ENCODE measurements at places on chromosomes 11 and 22.

GRCh38 chr11:28713850-28714249 lies 605.7 kb downstream of the METTL15 start:
- DNase-seq: no peak

- DNase-seq: no peak
Measured at GRCh38 chr22:25840167-25840566, 98.2 kb downstream of the MYO18B start.

DNA sequence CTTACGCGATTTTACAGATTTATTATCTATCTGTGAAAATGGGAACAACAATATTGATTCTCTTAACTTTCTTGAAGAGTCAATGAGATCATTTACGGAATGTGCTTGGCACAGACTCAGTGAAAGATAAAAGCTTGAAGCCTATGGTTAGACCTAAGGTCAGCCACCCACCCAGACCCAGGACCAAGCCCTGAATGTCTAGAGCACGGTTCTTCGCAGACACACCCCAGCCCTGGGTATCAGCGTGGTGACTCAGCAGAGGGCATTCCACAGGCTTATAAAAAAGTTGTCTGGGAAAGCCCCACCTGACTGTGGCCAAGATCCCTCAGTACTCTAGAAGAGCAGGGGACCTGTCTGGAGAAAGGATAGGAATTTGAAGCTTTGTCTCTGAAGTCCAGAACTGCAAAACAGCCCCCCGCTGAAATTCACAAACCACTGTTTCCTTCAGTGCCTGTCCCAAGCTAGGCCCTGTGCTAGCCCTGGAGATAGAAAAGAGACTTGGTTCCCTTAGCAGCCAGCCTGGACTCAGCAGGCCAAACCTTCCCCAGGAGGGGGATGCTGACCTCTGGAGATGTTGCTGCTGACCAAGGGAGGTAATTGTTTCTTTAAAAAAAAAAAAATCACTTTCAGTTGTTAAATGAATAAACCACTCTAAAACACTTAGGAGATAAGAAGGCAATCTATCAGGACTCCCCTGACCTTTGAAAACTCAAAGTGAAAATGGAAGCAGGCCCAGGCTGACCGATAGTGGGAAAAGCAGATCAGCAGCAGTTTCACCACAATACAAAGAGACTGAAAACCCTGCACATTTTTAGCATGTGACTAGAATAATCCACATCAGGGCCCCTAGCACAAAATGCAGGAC lies 114.0 kb downstream of the ABTB2 start:
- peak; percentile 71 for DNase-seq

DNA sequence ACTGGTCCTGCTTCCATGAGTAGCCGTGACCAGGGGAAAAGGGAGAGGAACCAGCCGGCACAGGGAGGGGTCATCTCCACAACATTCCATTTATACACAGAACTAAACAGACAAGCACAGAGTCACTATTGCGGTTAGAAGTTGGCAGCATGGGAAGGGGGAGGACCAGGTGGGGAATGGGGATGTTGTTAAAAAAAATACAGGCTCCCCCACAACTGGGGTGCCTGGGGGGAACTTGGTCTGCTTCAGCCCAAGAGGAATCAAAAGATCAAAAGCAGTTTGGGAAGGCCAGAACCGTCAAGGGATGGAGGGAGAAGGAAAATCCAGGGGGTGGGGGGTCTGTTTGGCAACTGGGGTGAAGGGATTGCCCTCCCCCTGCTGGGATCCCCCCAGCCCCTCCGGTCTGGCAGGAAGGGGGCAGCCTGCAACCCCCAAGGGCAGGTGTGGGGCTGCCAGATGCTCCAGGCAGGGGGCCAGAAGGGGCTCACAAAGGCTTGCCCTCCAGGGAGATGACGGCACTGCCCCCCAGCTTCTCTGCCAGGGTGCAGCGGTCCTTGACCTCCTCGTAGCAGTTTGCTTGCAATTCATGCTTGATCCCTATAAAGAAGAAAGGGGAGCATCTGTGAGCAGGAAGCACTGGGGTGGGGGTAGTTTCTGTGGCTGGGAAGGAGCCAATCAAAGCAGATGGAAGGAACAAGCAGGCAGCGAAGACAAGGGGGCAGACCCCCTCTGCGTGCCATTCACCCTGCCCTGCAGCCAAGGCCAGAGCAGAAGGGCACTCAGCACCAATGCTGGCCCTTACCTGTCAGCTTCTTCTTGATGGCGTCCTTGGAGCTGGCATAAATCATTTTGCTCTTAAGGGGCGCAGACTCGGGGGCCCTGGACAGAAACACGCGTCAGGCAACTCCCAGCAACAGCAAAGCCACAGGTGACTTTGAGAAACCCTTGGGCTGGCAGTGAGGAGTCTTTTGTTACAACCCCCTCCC lies 2.8 kb downstream of the CFL1 start:
- no peak for DNase-seq

GRCh38 chr11:7630002-7630401 lies 43.3 kb downstream of the CYB5R2 start:
- no peak for DNase-seq

GRCh38 chr11:86625981-86626380 lies 46.4 kb downstream of the ME3 start:
- no peak for DNase-seq

GRCh38 chr11:118214210-118214914 lies 10.4 kb downstream of the JAML start:
- DNase-seq: no peak

DNA sequence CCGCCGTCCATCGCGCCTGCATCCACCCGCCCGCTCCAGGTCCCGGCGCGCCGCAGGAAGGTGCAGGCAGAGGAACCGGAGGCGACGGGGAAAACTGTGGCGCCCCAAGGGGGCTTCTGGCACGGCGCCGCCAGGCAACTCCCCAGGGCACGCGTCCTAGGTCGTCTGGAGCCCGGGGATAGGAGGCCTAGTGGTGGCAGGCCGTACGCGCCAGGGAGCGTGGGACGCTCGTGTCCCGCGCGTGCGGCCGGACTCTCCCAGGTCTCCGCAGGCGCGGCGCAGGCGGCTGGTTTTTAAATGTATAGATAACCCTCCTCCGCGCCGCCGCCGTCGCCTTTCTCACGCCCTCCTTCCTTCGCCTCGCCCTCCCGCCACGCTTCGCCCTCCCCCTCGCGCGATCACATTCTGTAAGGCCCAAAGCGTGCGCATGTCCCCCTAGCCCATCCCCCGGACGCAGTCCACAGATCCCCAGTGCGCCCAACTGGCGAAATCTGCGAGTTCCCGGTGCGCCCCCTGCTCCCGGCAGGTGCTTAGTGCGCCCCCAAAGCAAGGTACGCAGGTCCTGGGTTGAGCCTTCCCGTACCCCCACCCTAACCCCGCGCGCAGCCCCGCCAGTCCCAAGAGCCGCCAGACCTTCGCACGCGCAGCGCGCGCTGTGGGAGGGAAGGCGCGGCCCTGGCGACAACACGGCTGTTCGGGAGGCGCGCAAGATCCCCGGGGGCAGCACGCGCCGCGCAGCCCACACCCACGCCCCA lies at the start of gene ASCL2:
TSS of gene ASCL2 (minus strand) at position 267 of the 755 bp plus-strand sequence. CDS start at position 11, 256 bp downstream.
- no peak for DNase-seq

GRCh38 chr11:125626288-125626950 lies 1.5 kb downstream of the CHEK1 start:
- DNase-seq: peak; percentile 82

- no peak for DNase-seq
Measured at GRCh38 chr11:84837402-84838069, 789.6 kb downstream of the DLG2 start.

DNA sequence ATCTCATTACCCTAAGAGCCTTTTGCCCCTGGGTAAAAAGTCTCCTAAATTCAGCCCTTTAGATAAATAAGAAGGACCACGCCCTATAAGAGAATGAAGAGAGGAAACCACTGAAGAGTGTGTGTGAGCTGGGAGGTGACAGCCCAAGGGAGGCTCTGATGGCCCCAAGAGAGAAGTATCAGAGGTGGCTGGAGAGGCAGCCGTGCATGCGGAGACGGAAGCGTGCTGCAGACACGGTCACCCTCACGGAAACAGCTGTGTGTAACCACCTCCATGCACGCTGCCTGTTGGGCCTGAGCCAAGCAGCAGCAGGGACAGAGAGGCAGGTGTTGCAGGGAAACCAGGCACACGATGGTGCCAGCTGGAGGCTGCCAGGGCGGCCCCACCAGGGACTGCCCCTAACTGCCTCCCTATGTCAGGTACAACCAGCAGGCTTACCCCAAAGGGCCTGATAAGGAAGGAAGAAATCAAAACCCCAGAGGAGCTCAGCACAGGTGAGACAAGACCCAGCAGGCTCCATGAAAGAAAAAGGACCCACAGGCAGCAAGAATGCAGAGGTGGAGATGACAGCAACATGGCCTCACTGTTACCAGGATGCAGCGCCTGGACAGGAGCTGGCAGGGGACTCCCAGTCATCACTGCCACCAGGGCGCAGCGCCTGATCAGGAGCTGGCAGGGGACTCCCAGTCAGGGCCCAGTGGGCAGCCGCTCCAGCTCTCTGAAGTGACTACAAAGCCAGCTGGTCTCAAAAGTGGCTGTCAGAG lies 7.8 kb downstream of the LARGE2 start:
- no peak for DNase-seq

DNA sequence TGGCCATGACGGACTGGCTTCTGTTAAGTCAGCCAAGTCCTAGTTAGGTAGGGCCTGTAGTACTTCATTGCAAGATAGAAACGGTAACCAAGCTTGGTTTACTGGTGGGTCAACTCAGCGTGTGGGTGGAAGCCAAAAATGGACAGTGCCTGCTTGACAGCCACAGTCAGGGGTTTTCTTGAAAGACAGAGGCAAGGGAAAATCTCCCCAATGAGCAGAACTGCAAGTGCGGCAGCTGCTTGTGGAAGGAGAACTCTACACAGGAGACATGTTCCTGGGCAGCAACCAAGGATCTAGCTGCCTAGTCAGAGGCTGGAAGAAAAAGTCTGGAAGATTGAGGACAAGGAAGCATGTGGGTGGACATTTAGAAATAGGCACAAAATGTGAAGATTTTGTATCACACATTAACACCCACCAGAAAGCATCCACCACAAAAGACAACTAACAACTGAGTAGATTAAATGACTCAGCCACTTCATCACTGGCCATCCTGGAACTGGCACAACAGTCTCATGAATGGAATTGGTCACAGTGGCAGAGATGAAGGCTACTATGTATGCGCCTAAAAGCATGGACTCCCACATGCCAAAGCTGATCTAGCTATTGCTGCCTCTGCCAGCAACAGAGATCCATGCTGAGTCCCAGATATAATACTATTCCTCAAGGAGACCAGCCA lies 40.9 kb upstream of the SCUBE2 start:
- DNase-seq: no peak

GRCh38 chr22:42299586-42300258 lies 29.3 kb upstream of the TCF20 start:
- no peak for DNase-seq

- DNase-seq: no peak
Measured at GRCh38 chr11:12173111-12173510, 62.7 kb downstream of the MICAL2 start.

- no peak for DNase-seq
Measured at GRCh38 chr11:81946831-81947230, 786.8 kb downstream of the FAM181B start.

- no peak for DNase-seq
Measured at GRCh38 chr11:57868491-57868890, 106.9 kb downstream of the CTNND1 start.

DNA sequence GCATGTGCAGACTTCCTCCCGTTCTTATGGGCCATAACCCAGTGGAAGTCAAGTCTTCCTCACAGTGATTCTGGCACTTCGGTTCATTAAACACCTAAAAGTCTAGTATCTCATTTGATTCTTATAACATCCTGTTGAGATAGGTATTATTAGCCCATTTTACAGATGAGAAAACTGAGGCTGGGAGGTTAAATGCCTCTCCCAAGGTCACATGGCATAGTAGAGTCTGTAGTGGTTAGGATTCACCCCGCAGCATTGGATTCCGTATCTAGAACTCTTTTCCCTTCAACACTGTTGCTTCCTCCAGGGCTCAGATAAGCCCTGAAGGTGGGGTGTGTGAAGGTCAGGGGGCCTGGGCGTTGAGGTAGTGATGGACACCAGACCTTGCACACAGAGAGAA lies 3.4 kb downstream of the GPHA2 start:
- DNase-seq: no peak

DNA sequence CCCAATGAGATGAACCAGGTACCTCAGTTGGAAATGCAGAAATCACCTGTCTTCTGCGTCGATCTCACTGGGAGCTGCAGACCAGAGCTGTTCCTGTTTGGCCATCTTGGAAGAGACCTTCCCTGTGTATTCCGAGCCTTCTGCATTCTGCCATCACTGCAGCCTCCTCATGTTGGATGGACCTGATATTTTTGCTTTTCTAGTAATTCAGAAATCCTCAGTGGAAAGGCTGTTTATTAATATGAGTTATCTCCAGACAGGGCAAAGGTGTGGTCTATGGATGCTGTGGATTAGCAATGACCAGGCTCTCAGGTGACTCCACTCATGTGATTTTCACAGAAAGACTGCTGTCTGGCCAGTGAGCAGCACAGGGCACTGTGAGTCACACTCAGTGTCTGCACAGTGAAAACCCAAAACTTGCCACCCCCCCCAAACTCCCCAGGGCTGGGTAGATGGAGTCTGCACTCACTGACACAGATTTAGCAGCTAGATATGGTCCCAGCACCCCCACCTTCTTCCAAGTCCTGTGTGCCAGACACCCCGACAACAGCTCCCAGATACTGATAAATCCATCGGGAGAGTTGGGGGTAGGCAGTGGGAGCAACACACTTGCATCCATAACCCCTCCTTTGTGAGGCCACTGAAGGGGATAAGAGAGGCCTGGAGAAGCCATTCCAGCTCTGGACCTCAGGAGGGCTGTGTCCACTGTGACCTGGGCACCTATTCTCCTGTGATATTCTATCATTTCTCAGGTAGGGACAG lies 75.2 kb upstream of the TOP3B start:
- no peak for DNase-seq

- DNase-seq: no peak
Measured at GRCh38 chr11:48001438-48002021, 21.2 kb downstream of the PTPRJ start.

GRCh38 chr11:65851083-65851579 lies 6.8 kb downstream of the CFL1 start:
- no peak for DNase-seq

DNA sequence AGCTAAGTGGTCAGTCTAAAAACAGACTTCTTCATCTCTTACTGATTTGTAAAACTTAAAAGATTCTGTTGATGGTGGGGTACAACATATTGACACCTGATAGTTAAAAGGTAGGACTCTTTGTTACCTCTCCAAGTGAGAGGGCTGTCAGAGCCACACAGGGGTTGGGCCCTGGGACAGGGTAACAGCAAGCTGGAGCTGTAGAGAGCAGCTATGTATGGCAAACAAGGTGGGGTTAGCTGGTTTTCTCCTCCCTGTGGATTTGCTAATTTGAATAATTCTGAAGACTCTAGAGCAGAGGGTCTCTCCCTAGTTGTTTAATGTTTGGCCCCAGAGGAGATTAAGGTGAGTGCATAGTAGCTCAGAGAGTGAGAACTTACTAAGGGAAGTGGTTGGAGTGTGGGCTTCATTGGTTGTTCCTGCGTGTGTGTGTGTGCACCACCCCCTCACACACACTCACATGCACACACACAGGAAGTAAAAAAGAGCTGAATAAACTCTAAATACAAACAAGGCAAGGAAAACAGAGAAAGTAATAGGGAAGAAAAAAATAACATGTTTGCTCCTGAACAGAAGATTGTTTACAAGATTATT lies 9.2 kb upstream of the GAS2 start:
- DNase-seq: no peak

GRCh38 chr11:15927196-15927863 lies 429.0 kb downstream of the SOX6 start:
- no peak for DNase-seq

- DNase-seq: no peak
Measured at GRCh38 chr11:2776351-2777061, 76.7 kb upstream of the KCNQ1OT1 start.

Measured in HCT116 (cell line).